ENCODE measurements at places on chromosomes 12 and 14. TPM values are rescaled to one million over a fixed set of nuclear protein-coding genes. Genes with fewer than 3 reads are reported as not detected.

- DNase-seq: no peak
Observed at GRCh38 chr12:31820832-31821231, 92.0 kb upstream of the AMN1 start.

The ALDH6A1 gene
- total RNA-seq: 10.2 TPM

The NRXN3 gene
- 0.08 TPM for total RNA-seq

DNA sequence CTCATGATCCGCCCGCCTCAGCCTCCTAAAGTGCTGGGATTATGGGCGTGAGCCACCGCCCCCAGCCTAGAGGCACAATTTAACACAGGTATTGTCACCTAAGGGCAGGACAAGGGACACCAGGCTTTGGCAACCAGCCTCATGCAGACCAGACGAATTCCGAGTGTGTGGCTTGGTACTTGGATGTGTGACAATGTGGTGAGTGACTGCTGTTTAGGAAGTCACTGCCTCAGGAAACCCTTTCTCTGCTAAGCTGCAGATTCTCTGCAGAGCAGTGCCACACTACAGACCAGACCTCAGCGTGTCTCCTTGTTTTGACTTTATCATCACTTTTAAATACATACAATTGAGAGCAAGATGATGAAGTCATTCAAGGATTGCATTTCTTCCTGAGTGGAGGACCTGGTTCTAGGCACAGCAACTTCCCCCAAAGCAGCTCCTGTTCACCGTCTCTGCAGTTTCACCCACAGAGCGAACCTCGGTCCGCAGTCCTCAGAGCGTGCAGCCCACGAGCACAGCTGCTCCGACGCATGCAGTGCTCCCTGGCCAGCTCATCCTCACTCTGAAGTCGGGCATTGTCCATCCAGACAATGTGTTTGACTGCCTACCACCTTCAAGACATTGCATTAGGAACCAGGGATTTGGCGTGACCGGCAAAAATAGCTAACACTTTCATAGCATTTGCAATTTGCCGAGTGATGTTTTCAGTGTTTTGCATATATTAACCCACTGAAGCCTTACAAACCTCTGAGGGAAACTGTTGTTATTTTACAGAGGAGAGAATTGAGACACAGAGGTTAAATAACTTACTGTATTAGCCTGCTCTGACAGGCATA, 235.2 kb downstream of the CHST11 start:
- DNase-seq: no peak

- peak; percentile 17 for DNase-seq
Observed at GRCh38 chr12:42732908-42733411, 143.4 kb upstream of the PRICKLE1 start.

GRCh38 chr12:121577443-121578180, 3.2 kb downstream of the KDM2B start:
- no peak for DNase-seq

DNA sequence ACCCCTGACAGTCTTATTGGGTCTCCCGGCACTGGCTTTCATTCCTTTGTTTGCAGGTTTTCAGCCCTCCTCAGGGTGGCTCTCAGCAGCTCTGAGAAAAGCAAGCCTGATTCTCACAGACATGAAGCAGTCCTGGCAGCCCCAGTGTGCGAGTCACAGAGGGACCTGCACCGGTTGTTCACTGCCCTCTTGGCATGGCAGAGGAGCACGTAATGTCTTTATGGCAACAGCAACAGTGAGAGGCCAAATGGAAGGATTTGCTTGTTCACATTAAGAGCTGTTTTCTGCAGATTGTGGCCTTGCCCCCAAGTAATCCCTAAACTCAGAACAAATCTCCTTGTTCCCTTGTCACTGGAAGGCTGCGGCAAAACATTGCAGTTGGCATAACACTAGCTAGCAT, 3.4 kb downstream of the KCNA5 start:
- no peak for DNase-seq

The KRT83 gene
- total RNA-seq: not detected

- DNase-seq: no peak
Observed at GRCh38 chr12:106131676-106132075, 7.1 kb downstream of the NUAK1 start.

DNA sequence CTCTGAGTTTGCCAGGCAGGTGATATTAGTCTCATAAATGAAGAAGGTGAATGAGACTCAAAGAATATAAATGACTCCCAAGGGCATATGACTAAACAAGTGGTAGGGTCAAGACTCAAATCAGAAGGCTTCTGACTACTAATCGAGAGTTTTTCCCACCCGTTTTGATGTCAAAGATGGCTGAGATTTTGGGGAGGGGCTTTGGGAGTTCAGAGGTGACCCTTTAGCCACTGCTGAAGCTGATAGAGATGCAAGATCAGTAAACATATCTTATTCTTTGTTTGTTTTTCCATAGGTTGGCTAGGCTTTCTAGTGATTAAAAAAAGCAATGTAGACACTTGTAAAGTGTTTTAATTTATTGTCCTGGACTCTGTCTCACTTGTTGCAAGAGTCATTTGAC, 239.6 kb upstream of the PLEKHG7 start:
- no peak for DNase-seq

DNA sequence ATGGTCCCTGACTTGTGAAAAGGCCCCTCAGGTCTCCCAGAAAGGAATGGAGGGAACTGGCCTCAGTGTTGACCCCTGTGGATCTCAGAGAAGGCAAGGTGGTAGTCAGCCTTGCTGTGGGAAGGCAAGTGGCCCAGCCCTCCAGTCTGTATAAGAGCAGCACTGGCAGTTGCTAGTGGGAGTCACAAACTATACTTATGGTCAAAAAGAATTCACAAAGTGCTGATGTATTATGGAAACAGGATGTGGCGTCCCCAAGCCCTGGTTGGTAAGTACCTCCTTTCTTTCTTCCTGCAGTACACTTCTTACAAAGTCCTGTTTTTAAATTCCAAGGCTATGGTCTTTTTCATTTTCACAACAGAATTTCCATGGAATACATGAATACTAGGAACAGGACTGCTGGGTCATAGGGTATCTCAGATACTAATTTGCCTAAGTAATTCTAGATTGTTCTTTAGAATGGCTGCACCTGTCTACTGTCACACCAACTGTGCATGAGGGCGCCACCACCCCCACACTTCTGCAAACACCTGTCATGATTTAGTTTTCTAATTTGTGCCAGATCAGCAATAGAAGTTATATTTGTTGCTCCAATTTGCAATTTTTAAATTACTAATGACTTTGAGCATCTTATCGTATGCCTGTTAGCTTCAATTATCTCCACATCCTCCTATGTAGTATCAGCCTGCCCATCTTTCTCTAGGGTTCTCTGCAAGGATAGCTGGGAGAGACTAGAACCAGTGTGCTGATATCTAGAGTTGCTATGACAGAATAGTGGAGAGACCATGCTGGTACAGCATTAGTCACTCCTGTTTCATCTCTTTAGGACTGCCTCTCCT, 40.7 kb upstream of the TMEM263 start:
- DNase-seq: no peak

- no peak for DNase-seq
Observed at GRCh38 chr12:96048393-96048969, 13.1 kb upstream of the LTA4H start.

The TEX22 gene
- total RNA-seq: 2.3 TPM

The FSCB gene
- total RNA-seq: not detected

DNA sequence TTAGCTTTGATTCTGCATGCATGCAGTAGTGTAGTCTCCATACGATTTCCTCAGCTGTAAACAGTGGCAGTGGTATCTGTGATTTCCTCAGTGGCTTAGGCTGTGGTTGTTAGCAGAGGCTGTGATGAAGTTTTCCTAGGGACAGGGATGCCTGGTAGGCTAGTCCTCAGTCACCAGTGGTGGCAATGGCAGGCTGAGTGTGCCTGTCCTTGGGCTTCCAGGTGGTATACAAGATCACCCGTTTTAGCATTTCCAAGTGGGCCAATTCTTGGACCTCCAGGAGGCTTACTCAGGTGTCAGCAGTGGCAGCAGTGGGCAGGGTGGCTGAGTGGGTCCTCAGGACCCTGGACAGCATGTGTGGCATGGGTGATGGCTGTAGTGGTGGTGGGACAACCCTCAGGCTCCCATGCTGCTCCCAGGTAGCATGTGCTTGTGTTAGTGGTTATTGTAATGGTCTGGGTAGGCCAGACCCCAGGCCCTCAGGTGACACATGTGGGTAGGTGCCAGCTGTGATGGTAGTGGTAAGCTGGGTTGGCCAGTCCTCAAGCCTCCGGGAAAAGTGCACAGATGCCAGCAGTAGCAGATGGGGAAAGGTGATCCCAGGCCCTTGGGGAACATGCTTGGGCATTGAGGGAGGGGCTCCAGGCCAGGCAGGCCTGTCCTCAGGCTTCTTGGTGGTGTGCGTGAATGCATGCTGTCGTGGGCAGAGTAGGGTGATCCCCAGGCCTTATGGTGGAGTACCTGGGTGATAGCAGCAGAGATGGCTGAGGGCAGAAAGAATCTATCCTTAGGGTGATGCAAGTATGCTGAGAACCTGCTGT, 146.5 kb downstream of the PAPOLA start:
- no peak for DNase-seq

- DNase-seq: no peak
Observed at GRCh38 chr12:48980389-48980952, 2.3 kb downstream of the WNT1 start.

The AQP2 gene
- not detected for total RNA-seq

The LRRC43 gene
- 0.66 TPM for total RNA-seq

- no peak for DNase-seq
Observed at GRCh38 chr12:39588348-39588747, 31.3 kb downstream of the ABCD2 start.

GRCh38 chr12:64090047-64090446, 132.0 kb downstream of the KICS2 start:
- no peak for DNase-seq

DNA sequence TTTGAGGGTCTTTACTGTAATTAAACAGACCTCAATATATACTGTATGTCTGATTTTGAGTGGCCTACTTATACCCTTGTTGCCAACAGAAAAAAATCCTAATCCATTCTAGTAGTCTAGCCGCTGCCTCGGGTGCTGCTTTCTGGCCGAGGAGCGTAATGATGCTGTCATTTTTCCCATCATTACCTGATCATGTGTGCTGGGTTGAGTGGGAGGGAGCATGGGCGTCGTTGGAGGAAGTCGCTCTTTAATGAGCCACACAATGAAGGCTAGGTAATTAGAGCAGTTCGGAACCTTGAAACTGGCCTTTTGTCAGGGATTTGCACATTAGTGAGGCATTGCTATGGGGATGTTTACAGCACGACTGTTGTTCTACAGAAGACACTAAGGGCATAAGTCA, 76.1 kb upstream of the RFX4 start:
- DNase-seq: no peak

DNA sequence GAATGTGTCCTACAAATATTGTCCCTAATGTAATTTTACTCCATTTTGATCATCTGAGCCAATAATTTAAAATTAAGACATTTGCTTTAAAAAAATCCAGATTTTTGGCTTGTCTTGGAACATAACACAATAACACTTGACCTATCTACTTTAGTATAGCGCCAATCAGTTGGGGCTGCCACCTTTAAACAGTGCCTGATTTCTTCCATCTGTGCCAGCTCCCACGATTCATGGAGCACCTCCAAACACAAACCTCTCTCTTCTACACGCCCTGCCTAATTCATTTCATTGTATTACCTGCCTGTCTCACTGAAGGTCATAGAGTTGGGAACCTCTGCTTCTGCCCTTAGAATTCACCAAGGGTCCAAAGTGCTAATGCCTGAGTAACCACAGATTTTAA, 352.4 kb downstream of the TMEM132D start:
- DNase-seq: no peak

The CSAD gene
- 10.2 TPM for total RNA-seq

DNA sequence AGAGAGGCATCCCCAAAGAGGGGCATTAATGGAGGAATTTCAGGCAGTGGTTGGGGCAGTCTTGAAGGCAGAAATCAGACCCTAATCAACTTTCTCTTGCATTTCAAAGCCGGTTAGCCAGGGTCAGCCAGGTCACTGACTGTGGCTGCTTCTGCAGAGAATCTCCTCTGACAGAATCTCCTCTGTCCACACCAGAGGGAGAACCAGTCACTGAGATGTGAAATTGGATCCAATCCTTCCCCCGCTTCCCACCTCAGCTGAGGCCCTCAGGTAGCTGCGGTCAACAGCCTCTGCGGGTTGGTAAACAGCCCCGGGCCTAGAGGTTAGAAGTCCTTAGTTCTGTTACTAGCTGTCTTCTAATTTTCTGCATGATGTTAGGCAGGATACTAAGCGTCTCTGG, 39.8 kb upstream of the NUAK1 start:
- no peak for DNase-seq

GRCh38 chr14:105889666-105890473, 363.5 kb downstream of the TMEM121 start:
- no peak for DNase-seq

DNA sequence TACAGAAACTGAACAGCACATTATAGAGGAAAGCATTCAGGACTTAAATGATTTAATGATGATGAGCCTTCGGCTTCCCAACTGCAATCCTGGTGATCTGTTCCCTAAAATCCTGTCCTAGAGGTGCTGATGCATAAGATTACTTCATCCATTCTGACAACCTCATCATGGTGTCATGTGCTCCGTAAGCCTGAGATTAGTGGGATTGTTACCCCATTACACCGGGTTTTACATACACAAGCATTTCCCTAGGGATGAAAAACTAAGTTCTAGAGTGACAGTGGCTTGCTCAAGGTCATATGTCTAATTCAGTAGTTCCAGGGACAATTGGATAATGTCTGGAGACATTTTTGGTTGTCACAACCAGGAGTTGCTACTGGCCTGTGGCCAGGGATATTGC, 2.5 kb upstream of the RNASE13 start:
- no peak for DNase-seq

- DNase-seq: no peak
Observed at GRCh38 chr14:22593601-22594000, 4.5 kb upstream of the ABHD4 start.

The ZNF891 gene
- 0.83 TPM for total RNA-seq

- peak; percentile 24 for DNase-seq
Observed at GRCh38 chr12:38664661-38665269, 240.6 kb downstream of the CPNE8 start.

Data from mammary epithelial cell (primary cell).